ENCODE measurements at places on chromosomes 4 and X. TPM values are rescaled to one million over a fixed set of nuclear protein-coding genes. Genes with fewer than 3 reads are reported as not detected.

GRCh38 chrX:71178908-71179307 is 34.3 kb downstream of the NLGN3 start:
- DNase-seq, result peak; percentile 91

DNA sequence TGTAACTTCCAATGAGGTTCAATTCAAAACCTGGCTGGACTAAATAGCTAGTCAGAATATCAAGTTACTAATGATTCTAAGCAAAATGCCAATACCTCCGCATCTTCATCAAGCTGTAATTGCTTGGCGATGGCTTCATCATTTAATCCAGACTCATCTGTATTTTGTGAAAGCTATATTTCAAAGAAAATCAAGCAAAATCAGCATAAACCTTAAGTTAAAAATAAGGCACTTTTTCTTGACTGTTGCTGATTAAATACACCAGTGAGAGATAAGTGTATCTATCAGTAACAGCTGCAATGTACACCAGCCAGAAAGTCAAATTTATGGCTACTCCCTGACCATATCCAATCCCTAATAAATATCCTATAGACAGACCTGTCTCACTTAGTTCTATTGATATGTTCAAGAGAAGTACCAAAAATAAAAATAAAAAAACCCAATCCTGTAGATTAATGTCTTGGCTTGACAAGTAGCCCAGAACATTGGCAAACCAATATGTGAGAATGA is 39.6 kb downstream of the RFC1 start:
- DNase-seq, result no peak

DNA sequence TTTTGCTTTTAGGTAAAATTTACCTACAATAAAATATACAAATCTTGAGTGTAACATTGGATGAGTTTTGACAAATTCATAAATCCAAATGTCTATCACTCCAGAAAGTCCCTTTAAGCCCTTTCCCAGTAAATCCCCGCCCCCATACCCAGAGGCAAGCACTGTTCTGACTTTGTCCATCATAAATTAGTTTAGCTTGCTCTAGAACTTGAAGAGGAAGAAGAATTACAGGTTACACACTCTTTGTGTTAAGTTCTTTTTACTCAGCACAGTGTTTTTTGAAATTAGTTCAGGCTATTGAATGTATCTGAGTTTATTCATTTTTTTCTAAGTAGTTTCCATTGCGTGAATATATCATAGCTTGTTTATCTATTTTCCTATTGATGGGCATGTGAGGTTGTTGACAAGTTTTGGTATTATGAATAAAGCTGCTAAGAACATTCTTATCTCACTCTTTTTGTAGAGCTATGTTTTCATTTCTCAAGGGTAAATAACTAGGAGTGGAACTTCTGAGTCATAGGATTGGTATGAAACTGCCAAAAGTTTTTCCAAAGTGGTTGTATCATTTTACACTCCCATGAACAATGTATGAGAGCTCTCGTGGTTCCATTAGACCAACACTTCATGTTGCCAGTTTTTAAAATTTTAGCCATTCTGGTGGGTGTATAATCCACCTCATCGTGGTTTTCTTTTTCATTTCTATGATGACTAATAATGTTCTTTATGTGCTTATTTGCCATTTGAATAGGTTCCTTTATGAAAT is 22.4 kb upstream of the HPSE start:
- no peak for DNase-seq

- no peak for DNase-seq
Measured at GRCh38 chr4:29551821-29552220, 1168.3 kb upstream of the PCDH7 start.

- DNase-seq, result no peak
Measured at GRCh38 chr4:125140966-125141495, 173.7 kb upstream of the FAT4 start.

Gene RBMXL3
- total RNA-seq, result not detected

DNA sequence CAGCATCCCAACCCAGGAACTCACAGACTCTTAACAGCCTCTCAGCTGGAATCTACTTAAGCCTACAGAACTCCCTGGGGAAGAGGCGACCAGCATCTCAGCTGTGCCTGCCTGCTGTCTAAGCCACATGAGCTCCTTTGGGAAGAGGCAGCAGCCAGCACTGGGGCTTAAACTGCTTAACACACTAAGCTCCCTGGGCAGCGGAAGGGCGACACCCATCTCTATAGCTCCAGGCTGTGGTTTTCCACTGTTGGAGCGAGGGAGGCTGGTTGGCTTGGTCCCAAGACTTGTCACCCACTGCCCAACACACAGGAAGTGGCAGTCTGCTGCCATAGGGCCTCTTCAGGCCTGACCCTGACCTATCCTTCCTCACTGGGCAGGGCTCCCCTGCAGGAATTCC is 1544.1 kb upstream of the ADGRL3 start:
- DNase-seq, result no peak

DNA sequence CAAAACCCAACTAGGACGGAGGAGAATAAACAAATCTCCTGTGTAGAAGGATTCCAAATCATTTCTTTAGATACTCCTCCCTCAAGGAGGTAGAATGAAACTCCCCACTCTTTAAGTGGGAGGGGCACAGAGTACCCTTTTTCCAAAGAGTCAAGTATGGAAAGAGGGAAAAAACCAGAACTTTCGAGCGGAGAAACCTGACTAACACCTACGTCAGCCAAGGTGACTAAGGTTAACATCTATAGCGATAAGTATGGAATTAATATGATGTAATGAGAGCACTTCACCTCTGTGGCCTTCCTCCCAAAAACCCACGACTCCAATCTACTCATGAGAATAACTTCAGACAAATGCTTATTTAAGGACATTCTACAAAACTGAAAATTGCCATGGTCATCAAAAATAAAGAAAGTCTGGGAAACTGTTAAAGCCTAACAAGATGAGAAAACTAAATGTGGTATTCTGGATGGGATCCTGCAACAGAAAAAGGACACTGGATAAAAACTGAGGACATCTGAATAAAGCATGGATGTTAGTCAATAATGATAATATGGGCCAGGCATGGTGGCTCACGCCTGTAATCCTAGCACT is 157.0 kb upstream of the MAP3K15 start:
- no peak for DNase-seq

DNA sequence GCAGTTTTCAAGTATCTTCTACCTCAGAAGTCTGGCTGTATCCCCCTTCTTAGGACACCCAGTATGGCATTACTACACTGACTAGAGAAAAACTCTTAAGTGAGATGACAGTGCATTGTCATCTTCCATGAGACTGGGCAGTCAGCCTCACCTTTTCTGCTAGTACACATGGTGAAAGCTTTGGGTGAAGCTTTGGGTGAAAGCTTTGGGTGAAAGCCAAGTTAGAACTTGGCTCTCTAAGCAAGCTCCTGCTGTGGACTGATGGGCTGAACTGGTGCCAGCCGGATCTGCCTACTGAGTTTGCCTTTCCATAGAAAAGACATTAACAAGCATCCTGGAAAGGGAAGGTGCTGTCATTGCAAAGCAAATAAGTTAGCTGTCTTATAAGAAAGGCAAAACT is 8.8 kb downstream of the EPHA5 start:
- DNase-seq, result no peak

GRCh38 chr4:3293401-3294391 is 875 bp downstream of the RGS12 start:
- DNase-seq, result no peak

Gene BEX4
- 31.1 TPM for total RNA-seq

GRCh38 chr4:185794637-185795036 is 17.4 kb downstream of the SORBS2 start:
- peak; percentile 86 for DNase-seq

GRCh38 chrX:133878710-133879109 is 106.7 kb downstream of the GPC3 start:
- DNase-seq, result no peak
